A673 (cell line): ENCODE measurements at places on chromosomes 6 and 20.
A peak's percentile ranks its signal among the peaks of the same experiment; 100 is the strongest.

- DNase-seq = no peak
These were observed 16.6 kb upstream of the BTBD3 start for GRCh38 chr20:11901127-11901526.

GRCh38 chr20:41358230-41358629 lies 8.4 kb downstream of the EMILIN3 start:
- no peak for DNase-seq

DNA sequence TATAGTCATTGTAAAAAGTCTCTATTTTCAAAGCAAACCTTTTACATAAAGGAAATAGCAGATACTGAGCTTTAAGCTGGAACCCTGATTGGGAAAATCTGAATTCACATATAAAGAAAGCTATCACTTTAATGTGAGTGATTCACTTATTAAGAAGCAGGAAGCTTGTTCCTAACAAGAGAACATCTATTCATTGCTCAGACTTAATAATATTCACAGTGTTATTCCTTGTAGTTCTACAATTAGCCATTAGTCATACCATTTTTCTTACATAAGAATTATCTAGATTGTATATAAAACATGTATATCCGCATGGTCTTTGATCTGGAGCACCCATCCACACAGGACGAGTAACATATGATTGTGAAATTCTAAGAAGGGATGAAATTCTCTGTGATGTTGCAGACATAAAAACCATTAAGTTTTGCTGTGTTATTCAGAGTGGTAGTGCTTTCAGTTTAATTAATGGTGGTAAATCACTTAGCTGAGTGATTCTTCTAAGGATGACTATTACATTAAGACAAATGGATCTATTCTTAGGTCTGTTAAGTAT lies 71.1 kb upstream of the FOXQ1 start:
- no peak for DNase-seq

DNA sequence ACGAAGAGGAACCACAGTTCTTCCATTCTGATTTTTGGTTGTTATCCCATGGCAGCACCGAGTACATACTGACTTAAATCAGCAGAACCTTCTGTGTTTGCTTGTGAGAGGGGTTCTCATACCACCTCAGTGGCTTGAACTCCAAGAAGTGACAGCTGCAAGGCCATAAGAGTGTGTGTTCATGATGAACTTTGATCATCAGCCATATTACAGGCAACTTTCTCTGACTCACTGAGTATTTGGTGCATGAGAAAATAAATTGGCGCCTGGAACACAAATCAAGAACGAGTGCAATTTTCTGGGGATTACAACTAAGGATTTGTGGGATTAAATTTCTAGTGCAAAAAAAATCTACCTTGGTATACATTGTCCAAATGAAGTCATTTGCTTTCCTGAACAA lies 68.9 kb downstream of the CYP39A1 start:
- DNase-seq = no peak

DNA sequence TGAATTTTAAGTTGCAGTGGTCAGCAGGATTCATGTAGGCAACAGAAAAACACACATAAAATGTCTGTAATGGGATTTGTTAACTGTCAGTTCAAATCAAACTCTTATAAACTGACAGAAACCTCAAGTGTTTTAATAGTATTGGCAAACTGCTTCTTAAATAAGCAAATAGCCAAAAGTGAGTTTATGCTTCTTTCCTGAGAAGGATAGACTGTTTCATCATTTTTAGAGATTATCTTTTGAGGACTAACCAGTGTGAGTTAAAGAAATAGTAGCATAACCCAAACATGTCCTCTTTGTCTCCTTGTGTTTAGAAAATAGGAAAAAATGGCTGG lies 68.0 kb downstream of the AIG1 start:
- DNase-seq = no peak

- DNase-seq = peak; percentile 93
These were observed 372.7 kb upstream of the RGS17 start for GRCh38 chr6:153503810-153504209.

DNA sequence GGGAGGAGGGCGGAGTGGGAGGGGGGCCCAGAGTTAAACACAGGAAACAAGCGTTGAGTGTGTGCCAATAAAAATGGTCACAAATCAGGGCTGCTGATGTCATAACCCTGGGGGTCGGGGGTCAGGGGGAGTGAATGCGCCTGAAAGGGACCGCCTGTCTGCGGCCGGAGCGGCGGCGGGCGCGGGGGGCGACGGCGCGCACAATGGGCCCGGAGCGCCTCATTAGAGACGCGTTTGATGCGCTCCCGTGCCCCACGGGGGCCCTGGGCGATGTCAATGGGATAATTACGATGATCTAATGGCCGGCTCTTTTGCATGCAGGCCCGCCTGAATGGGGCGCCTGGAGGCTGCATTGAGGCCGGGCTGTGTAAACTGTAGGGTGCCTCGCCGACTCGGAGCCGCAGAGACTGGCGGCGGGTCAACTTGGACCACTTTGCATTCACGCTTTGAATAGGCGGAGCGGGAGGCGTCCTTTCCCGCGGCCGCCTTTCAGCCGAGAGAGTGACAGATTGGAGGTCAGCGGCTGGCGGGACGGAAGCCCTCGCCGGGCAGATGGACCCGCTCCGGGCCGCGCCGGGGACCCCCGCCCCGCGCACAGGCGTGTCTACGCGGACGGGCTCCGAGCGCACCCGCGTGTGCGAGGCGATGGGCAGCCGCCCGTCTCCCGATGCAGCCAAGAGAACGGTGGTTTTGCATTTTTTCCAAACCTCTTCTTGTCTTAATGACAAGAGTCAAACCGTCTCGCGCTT lies 296.1 kb downstream of the TFAP2C start:
- DNase-seq = peak; percentile 21

GRCh38 chr20:58208944-58209343 lies 19.5 kb downstream of the ANKRD60 start:
- no peak for DNase-seq

DNA sequence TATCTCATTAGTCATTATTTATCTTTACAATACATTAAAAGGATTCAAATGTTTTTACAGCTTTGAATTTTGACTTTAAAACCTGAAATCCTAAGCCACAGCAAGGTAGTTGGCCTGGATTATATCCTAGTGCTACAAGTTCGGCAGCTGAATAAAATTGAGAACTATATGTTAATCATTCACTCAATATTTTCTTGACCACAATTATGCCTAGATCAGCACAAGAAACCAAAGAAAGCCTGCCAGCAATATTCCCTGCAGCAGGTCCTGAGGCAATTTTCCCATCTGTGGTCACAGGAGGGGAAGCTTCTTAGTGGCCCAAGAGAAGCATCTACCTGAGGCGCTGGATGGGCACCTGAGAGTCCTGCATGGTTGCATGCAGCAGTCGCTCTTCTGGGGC lies 183.5 kb downstream of the GMDS start:
- no peak for DNase-seq

DNA sequence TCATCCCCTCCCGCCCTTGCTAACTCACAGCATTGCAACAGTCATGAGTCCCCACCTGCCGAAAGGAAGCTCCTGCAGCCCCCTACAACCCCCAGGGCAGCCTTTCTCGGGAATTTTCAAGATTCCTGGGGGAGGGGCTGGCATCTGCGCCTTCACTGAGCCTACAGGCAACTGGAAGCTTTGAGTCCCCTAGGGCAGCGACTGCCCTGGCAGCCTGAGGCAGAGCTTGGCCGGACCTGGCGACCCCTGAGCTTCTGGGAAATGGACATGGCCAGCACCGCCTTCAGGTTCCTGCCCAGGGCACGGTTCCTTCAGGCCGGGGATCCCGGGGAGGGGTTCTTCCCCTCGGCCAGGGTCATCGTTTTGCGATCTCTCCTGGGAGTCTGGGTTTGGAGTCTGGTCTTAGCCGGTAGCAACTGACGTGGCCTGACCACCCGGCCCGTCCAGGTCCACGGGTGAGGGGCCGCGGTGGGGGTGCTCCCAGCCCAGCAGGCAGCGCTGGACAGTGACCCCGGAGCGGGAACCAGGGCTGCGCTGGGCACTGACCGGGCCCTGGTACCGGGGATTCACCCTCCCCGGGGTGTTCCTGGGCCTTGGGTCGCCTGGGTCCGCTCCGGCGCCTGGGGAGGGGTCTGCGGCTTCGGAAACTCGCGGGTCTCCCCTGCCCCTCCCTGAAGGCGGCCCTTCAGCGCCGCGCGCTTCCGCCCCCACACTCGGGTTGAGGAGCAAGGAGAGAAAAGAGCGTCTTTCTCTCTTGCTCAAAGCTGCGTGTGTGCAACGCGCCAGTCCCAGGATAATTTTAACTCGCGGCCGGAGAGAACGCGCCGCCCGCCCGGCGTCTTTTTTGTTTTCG lies 593 bp upstream of the COL9A3 start:
- DNase-seq = no peak

DNA sequence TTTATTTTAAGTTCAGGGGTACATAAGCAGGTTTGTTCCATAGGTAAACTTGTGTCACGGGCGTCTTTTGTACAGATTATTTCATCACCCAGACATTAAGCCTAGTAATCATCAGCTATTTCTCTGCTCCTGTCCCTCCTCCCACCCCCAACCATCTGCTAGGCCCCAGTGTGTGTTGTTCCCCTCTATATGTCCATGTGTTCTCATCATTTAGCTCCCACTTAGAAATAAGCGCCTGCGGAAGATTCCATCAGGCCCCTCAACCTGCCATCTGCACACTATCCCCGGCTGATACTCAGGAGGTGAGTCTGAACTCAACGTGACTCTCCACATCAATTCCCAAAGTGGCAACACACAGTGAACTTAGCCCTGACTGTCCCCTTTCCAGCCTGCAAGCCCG lies 228.0 kb upstream of the SYNDIG1 start:
- no peak for DNase-seq

GRCh38 chr6:116088946-116089345 lies 11.7 kb upstream of the NT5DC1 start:
- DNase-seq = no peak

DNA sequence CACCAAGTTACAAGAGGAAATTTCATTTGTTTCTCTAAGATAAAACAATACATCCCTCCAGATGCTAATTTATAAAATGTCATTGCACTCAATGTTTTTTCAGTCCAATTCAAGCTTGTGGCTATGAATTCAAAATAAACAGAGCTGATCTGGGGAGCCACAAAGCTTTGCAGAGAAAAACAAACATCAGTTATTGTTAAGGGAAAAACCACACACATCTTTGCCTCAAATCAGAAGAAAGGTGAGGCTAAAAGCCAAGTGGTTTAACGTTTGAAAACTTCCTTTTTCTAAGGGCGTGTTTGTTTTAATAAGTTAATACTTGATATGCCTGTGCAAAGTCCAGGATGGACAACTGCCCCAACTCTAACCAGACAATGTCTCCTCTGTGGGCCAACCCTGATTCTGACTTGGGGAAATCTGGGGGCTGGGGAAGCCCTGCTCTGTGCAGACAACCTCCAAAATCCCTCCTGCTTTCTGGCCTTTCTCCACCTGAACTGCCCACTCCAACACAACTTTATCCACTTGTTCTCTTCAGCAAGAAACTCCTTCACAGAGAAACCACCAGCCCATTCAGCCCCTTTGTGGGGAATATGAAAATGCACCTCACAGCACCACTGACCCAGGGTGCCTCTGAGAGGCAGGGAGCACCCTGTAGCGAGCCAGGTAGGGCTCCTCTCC lies 44.6 kb upstream of the NT5E start:
- no peak for DNase-seq

DNA sequence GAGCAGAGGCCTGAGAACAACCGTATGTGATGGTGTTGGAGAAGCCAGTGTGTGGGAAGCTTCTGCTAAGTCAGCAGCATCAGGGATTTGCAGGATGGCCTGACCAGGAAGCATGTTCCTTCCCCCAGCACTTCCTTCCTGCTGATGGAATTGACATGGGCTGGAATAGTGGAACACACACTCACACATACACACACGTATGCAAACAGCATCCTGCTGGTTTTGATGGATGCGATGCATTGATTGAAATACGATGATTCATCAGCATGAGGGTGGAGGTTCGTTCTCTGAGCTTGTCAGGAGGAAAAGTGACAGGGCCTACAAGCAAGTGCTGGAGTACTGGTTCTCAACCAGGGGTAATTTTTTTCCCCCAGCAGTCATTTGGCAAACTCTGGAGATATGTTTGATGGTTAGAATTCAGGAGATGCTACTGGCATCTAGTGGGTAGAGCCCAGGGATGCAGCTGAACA lies 229.1 kb downstream of the NFATC2 start:
- DNase-seq = no peak

- no peak for DNase-seq
These were observed 5.4 kb upstream of the FBXO30 start for GRCh38 chr6:145819994-145820393.

GRCh38 chr6:26251354-26252076 lies 113.5 kb upstream of the BTN3A2 start:
- DNase-seq = peak; percentile 96

DNA sequence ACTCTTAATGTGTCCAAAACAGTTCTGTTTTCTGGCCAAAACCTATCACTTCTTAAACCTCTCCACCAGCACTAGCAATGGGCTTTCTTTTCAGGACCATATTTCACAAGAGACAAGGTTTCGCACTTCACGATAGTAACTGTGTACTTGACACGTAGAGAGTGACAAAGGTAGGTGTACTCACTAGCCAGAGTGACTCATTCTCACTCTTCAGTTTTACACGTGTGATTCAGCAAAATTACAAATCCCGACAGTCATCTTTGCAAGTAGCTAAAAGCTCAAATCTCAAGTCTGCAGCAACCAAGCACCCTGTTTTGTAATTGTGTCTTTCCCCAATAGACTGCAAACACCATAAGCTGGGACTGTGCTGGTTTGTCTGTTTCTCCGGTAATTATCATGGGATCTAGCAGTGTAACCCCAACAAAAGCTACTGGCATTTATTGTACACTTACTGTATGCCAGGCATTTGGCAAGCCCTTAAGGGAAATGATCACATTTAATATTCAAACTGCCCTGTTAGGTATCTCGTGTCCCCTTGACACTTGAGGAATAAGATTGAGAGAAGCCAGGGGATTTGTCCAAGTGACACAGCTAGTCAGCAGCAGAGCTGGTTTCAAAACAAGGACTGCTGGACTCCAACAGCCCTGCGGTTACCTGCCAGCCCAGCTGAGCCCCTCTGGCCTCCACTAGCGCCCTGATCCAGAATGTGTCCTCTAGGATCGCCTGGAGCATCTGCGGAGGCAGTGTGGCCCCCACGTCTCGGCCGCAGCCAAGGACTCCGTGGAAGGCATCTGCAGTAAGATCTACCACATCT lies 9.9 kb downstream of the PCIF1 start:
- no peak for DNase-seq

DNA sequence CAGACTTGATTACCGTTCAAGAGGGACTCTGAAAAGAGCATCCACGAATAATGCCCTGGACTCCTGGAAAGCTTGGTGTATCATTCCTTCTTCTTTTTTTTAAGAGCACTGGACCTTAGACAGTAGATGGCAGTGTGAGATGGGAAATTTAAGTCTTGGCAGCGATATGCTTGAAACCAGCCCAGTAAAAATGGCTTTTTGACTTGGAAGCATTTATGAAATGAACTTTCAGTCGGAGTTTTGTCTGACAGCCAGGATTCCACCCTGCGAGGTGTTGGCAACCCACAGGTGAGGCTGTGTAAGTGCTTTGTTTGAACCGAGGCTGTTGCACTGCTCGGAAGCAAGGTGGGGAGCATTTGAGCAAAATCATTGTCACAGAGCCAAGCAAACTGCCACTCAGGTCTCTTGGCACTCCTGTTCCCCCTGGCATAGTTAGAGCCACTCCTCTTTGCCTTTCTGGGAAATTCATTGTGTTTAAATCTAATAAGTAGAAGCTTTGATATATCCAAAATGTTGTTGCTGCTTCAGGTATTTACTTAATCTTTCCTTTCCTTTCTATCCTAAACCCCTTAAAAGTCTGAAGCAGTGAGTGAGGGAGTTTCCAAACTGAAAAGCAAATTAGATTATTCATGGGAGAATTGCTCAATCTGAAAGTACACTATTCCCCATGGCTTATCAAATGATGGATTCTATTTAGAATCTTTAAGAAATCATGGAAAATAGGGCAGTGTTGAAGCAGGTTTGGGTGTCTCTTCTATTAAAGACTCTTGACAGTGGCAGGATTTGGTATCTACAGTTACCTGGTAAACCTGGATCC lies 272.8 kb upstream of the SLC35B3 start:
- peak; percentile 81 for DNase-seq

- DNase-seq = no peak
These were observed 37.2 kb downstream of the MYH7B start for GRCh38 chr20:34992751-34993417.
